Lower leg skin (tissue), 4 donors: ENCODE measurements at places on chromosomes 7 and 10. TPM values are rescaled to one million over a fixed set of nuclear protein-coding genes. Genes with fewer than 3 reads are reported as not detected.

GATA3 gene
- 145 TPM for total RNA-seq

- DNase-seq: no peak
These were observed 32.9 kb downstream of the AUTS2 start for GRCh38 chr7:69631131-69631530.

SHLD2 gene
- 14.9 TPM for total RNA-seq

DNA sequence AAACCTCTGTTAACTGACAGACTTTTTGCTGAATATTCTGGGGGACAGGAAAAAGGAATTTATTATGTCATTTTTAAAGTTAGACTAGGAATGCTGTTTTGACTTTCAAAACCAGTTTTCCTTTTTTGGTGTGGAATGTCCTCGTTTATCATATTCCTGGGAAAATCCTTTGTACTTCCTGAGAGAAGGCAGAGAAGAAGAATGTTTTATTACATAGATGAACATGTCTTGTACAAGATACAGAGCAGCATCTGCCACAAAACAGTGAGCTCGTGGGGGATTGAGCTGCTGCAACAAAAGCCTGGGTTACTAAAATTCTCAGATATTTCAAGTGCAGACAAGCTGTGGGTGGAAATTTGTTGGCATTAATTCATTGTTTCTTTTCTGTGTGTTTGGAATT is 20.2 kb downstream of the MCU start:
- DNase-seq: no peak

DNA sequence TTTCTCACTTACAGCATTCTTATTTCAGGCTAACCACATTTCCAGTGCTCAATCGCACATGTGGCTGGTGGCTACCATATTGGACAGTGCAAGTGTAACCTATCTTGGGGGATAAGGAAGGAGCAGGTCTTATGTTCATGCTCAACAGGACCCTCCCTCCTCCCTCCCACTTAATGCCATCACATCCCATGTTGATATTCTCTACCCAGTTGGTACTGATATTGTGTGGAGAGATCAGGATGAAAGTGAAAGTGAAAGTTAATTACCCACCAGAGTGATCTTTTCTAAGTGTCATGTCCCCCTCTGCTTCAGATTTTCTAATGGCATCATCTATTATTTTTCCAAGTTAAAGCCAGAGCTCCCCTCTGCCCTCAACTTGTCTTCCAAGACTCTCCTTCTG is 91.6 kb downstream of the BMPER start:
- no peak for DNase-seq
